NT2/D1 (cell line): ENCODE measurements at places on chromosomes 5 and 9.

- DNase-seq, result no peak
Observed at GRCh38 chr9:115058175-115058574, 59.8 kb downstream of the TNC start.

- no peak for DNase-seq
Observed at GRCh38 chr9:122350577-122351355, 20.1 kb upstream of the PTGS1 start.

DNA sequence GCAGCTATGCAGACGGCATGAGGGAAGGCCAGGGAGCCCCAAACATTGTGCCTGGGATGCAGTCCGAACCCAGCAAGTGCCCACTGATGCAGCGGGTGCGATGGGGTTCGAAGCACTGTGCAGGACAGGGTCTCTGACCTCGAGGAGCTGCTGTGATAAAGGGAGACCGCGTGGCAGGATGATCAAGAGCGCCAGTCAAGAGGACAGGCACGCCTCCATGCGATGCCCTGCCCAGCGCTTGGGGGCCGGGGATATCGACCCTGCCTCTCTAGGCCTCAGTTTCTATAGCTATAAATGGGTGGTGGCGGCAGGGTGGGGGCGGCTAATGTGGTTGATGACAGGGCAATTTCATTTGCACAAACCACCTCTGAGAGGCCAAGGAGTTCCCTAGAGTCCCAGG, 84.7 kb upstream of the BARHL1 start:
- DNase-seq, result no peak

GRCh38 chr9:122379340-122379739, 8.5 kb downstream of the PTGS1 start:
- DNase-seq, result no peak

DNA sequence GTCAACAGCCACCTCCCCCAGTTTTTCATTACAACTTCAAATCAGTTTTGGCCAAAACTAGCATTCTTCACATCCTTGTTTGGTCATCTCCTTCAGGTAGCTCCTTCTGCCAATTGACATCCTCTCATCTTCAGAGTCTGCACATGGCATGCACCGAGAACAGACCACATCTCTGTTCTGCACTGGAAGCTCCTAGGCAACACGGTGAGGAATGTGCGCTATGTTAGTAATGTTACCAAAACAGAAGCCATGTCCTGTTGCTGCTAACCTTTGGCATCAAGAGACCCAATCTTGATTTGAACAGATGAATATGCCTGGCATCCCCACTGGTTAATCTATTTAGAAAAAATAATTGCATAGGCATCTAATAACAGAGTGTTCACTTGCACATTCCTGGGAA, 5.1 kb upstream of the HK3 start:
- no peak for DNase-seq

DNA sequence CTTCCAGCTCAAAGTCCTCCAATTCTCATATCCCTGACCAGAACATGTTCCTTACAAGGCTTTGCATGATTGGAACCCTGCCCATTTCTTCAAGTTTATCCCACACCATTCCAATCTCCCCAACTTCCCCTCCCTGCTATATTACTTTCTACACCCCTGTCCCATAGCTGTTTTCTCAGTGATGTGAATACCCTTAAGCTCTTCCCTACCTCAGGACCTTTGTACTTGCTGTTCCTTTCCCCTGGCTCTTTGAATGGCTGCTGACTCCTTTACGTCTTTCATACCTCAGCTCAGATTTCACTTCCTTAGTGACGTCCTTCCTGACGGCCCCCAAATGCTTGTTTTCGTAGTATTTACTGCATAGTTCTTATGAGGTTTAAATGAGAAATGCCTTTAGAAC, 166.2 kb upstream of the ZNF462 start:
- no peak for DNase-seq

GRCh38 chr5:101929628-101930027, 366.5 kb downstream of the SLCO4C1 start:
- DNase-seq, result no peak

- no peak for DNase-seq
Observed at GRCh38 chr5:39475881-39476842, 51.4 kb upstream of the DAB2 start.

- DNase-seq, result no peak
Observed at GRCh38 chr5:21071986-21072385, 1084.0 kb upstream of the CDH18 start.

GRCh38 chr5:29321591-29321990, 1871.9 kb upstream of the CDH6 start:
- DNase-seq, result no peak

DNA sequence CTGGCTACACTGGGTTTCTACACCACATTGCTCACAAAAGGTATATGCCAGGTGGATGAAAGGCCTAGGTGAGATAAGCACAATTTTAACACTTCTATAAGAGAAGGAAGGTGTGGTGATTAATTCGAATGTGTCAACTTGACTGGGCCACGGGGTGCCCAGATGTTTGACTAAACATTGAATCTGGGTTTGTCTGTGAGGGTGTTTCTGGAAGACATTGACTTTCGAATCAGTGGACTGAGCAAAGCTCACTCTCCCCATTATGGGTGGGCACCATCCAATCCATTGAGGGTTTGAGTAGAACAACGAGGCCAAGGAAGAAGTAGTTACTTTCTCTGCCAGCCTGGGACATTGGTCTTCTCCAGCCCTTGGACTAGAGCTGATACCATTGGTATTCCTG, 78.2 kb upstream of the COL5A1 start:
- no peak for DNase-seq

GRCh38 chr9:13919401-13919800, 394.5 kb downstream of the NFIB start:
- DNase-seq, result no peak

DNA sequence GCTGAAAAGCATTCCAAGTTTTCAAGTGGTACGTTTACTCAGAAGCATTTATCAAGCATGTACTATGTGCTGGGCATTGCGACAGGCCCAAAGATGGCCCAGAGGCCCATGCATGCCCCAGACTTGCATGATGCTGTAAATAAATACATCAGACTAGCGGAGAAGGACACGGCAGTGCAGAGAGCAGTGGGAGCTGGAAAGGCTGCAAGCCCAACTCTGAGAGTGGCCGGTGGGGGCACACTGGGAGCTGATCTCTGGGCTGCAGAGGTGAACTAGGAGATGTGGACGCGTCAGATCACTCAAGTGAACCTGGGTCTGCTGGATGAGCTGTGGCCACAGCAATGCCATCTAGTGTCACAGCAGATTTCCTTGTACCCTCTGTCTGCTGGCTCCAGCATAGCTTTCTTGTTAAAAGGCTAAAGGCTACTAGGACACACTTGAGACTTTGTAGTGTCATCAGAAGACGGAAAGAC, 246.9 kb downstream of the FANCC start:
- DNase-seq, result no peak

- no peak for DNase-seq
Observed at GRCh38 chr5:127885176-127885575, 182.0 kb downstream of the CCDC192 start.

GRCh38 chr5:79585116-79585515, 27.1 kb upstream of the TENT2 start:
- no peak for DNase-seq

GRCh38 chr5:127001621-127002296, 28.6 kb downstream of the MARCHF3 start:
- no peak for DNase-seq

GRCh38 chr9:99300603-99301002, 78.5 kb downstream of the SEC61B start:
- no peak for DNase-seq

GRCh38 chr9:133961226-133962165, 30.6 kb downstream of the VAV2 start:
- DNase-seq, result no peak

DNA sequence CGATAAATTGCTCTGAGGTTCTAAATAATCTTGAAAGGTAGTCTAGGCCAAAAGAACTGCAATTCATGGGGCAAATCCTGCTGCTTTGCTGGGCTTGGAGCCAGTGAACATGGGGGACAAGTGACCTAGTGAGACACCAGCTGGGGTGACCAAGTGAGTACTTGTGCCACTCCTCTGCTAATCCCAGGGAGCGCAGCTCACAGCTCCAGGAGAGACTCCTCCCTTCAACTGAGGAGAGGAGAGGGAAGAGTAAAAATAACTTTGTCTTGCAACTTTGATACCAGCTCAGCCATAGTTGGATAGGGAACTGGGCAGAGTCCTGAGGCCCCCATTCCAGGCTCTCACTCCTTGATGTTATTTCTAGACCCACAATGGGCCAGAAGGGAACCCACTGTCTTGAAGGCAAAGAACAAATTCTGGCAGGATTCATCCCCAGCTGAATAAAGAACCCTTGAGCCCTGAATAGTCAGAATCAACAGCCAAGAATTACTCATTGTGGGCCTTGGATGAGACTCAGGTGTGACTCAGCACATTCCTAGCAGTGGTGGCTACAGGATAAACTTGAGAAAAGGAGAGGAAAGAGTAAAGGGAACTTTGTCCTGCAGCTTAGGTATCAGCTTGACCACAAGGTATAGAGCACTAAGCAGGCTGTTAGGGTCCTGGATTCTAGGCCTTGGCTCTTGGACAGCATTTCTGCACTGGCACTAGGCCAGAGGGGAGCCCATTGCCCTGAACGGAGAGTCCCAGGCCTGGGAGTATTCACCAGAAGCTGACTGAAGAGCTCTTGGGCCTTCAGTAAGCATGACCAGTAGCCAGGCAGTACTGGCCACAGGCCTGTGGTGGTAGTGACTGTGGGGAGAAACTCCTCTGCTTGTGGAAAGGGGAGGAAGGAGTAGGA, 288.3 kb upstream of the CDH18 start:
- no peak for DNase-seq

DNA sequence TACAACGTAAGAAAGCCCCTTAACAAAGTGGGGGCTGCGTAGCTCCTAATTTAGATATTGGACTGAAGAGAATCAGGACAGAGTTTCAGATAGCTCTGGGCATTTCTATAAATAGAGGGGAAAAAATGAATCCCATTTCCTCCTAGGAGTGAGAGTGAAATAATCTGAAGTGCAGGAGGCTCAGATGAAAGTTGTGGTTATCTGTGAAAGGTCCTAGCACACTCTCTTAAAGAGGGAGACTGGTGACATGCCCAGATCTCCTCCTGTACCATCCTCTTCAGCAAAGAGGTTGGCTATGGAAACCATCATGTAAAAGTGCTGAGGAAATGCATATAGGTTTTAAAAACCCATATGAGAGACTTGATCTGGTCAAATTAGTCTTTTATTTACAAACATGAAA, 143.4 kb downstream of the GABRB2 start:
- no peak for DNase-seq

DNA sequence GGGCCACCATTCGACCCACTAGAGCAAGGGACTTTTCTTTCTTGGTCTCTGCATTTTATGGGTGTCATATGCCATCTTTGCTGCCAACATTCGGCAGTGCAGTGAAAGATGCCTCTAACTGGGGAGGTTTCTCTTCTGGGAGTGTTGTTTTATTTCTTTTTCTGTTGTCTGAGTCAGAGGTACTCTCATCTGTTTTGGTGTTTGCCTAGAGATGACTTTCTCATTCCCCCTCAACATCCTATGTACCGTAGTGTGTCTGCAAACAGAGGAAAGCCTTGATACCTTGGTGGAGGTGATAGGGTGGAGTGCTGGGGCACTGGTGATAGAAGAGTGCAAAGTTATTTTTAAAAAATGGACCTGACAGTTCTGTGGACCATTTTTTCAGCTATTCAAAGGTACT, 182.1 kb downstream of the ARHGAP26 start:
- no peak for DNase-seq

DNA sequence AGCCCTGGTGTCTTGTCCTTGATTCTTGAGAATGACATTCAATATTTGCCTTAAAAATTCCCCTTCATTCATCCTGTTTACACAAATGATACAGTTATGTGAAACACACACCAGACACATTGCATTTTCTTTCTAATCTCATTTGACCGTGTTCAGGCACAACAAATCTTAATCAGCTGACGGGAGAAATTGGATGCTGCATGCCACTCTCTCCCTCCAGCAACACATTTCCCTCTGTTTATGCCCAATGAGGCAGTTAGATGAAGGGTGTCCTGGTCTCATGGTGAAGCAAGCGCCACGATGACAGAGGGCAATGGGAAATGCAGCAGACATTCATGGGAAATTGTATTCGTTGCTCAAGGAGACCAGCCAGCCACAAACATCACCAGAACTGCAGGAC, 3.2 kb upstream of the FGF1 start:
- no peak for DNase-seq

GRCh38 chr5:41122459-41122858, 51.3 kb upstream of the MROH2B start:
- no peak for DNase-seq

DNA sequence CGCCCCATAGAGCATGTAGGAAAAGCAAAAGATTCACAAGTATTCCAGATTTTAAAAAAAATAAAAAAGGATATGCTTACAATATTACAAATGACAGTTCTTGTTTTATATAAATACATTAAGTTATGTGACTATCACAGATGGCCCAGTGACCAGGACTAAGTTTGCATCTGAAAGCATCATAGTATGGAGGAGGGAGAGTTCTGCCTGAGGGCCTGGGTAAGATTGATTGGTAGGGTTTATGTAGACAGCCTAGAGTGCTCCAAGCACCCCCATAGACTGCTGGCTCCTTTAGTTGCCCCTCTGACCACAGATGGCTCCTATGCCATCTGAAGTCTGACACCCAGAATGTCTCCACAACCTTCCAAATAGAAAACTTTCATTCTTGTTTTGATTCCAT, 48.0 kb upstream of the ADAMTS16 start:
- DNase-seq, result no peak

DNA sequence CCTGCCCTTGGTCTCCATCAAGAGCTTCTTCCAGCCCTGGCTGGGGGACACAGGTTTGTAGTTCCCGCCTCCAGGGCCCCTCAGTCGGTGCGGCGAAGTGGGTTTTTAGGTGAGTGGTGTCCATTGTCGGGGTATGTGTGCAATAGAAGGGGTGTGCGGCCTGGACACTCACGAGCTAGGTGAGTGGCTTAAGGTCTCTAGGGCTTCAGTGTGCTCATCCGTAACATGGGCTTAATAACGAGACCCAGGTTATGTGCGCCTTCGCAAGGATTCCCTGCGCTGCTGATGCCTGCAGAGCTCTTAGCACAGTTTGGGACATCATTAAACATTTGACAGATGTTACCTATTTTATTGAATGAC, 656 bp downstream of the CEP78 start:
- DNase-seq, result no peak

- peak; percentile 92 for DNase-seq
Observed at GRCh38 chr5:151684690-151685361, 1.9 kb downstream of the SPARC start.

- no peak for DNase-seq
Observed at GRCh38 chr5:61931236-61931635, 374.8 kb upstream of the KIF2A start.

GRCh38 chr5:128378196-128378595, 159.8 kb downstream of the FBN2 start:
- DNase-seq, result no peak
